ENCODE measurements at places on chromosomes 12 and 14. TPM values are rescaled to one million over a fixed set of nuclear protein-coding genes. Genes with fewer than 3 reads are reported as not detected.
A peak's percentile ranks its signal among the peaks of the same experiment; 100 is the strongest.

GRCh38 chr12:24285448-24285847, 336.0 kb upstream of the SOX5 start:
- no peak for DNase-seq

ESR2 gene
- total RNA-seq: 0.16 TPM

DNA sequence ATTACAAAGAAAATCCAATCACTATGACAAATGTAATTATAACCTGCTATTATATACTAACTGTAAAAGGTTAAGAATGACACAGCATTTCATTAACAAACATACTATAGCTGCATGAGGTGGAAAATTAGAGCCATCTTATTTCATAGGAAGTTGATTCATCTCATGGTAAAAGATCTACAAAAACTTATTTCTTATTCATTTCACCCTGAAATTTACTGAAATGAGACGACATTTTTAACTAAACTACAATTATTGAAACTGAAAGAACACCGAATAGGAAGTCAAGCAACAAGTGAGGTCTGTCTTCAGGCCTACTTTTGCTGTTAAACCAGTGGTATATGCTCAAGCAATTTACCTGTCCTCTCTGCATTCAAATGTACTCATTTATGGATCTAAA, 87.2 kb downstream of the CEP83 start:
- no peak for DNase-seq

DNA sequence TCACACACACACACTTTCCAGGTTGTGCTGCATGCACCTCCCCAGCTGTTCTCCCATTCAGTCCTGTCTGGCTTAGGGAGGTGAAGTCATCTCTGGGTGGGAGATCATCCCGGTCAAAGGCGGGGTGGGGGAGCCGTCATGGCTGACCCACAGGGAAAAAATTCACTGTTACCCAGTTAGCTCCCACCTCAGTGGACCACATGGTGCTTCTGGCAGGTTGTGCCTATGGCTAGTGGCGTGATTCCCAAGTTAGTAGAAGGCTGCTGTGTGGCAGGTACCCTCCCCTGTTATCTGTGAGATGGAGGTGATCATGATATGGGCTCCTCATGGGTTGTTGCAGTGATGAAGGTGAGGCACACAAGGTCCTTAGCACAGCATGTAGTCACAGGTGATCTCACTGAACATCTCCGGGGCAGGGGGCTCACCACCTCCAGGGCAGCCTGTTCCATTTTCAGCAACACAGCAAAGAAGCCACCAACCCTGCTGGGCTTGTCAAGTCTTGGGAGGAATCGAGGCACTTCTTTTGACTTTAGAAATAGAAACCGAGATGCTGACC, 154.9 kb upstream of the CCND2 start:
- DNase-seq: no peak

KICS2 gene
- total RNA-seq: 3.8 TPM

PDE3A gene
- 16.2 TPM for total RNA-seq

DNA sequence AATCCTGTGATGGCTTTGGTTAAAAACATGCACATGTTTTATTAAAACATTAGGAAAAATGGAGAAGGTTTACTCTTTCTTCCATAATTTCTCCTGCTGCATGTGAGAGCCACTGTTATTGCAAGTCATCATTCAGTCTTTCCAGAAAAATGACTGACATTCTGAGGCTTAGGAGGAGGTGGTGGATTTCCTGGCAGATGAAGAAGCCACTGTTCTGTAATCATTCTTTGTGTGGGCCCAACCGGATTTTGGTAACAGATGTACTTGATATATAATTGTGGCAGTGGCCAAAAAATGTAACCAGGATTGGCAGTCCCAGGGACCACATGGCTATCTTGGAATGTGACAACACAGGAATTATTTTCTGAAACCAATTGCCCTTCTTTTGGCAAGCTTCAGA, 120.2 kb downstream of the DAAM1 start:
- DNase-seq: peak; percentile 70

LTBP2 gene
- 157 TPM for total RNA-seq

- no peak for DNase-seq
Observed at GRCh38 chr12:67843257-67843656, 146.0 kb upstream of the IFNG-AS1 start.

DNA sequence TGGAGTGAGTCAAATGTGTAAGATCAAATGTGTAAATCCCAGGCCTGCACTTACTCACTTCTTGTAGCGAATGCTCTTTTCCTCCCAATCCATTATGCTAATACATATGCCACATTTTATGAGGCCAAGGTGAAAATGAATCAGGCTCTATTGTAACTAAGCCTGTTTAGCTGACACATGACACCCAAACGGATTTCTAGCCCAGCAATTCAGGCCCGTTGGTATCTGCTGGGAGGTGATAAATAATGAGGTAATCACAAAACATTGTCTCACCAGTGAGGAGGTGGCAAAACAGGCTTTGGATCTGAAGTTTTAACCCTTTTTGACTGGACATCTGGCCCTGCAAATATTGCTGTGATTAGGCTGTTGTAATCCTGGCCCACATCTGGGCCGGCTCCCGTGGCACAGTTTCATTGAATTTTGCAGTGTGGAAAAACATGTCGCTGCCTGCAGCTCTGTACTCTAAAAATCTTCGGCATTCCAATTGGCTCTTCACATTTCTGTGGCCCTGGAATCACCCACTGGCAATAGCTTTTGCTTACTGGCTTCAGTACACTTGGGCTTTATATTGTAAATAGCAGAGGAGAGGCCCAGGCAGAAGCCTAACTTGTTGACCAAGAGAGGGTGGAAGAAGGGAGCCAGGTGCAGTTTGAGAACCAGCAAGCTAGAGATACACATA, 106.1 kb downstream of the PAX9 start:
- no peak for DNase-seq

FAM216A gene
- 16.4 TPM for total RNA-seq

- DNase-seq: no peak
Observed at GRCh38 chr12:42283739-42284138, 42.2 kb downstream of the ZCRB1 start.

ARHGEF25 gene
- 18.3 TPM for total RNA-seq

DNA sequence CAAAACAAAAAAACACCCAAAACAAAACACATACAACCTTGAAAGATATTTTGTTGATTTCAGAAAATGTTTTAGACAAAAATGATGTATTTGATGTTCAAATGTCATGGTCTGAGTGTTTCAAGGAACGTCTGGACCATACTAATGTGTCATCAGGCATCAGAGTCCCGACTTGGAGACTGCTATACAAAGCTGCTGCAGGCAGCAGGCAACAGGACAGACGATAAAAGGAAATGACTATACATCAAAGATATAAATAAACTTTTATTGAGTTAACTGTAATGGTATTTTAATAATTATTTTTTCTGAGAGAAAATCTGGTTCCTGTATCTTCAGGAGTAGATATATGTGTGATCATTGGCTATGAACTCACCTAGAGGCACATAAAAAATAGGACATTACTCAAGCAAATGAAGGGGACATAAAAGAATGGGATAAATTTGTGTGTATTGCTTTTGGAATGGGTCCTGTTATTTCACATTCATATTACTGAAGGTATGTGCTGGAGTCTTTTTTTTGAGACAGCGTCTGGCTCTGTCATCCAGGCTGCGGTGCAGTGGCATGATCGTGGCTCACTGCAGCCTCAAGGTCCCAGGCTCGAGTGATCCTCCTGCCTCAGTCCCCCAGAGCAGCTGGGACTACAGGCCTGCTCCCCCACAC, 87.3 kb upstream of the HECTD1 start:
- peak; percentile 46 for DNase-seq

CPNE6 gene
- not detected for total RNA-seq

GALNT9 gene
- 0.49 TPM for total RNA-seq

IL26 gene
- total RNA-seq: not detected

- no peak for DNase-seq
Observed at GRCh38 chr12:119157978-119158377, 20.8 kb upstream of the HSPB8 start.

DNA sequence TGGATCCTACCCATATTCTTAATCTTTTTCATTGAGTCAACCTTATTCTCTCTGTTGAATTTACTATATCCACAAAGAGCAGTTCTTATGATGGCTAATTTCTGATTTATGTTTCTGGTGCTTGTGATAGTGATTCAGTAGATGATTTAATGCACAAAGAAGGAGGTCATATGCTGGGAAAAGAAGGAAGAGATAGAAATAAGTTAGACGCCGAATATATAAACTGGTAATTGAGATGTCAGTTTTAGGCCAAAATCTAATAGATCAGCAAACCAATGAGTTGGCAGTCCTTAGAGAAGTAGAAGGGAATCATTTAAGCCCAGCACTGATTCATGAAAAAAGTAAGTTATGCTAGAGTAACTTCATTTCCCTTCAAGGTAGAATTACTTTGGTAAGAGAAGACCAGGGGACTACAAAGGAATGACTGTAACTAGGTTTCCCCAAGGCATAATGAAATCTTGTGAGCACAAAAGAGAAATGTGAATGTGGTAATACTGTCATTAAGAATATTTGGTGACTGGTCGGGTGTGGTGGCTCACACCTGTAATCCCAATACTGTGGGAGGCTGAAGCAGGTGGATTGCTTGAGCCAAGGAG, 132.4 kb downstream of the TGFB3 start:
- no peak for DNase-seq

GRCh38 chr12:50279501-50279900, 3.8 kb downstream of the LIMA1 start:
- DNase-seq: no peak

DNA sequence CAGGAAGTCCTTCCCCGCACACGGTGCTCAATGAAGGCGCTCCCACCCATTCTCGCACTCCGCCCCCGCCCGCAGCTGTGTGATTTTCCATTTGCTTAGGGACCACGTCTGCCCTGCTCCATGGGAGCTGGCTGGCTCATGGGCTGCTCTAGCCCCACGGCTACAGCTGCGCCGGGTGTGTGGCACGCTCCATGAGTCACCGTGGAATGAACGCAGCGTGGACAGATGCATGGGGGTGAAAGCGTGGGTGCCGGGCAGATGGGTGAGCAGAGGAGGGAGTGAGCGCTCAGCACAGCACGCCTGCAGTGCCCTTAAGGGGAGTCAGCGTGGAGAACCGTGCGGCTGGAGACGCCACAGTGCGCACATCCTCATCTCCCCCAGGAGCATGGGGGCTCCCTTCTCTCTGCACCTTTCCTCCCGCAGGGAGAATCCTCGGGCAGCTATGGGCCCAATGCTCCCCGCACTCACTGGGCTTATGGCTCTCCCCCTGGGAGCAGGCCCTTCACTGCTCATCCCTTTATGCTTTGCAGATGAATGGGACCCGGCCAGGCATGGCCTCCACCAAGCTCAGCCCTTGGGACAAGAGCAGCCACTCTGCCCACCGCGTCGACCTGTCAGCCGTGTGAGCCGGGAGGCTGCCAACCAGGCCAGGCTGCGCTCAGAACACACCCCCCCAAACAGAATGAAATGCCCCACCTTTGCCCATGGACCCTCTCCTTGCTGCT, 185.1 kb downstream of the ADGRD1 start:
- no peak for DNase-seq

DNA sequence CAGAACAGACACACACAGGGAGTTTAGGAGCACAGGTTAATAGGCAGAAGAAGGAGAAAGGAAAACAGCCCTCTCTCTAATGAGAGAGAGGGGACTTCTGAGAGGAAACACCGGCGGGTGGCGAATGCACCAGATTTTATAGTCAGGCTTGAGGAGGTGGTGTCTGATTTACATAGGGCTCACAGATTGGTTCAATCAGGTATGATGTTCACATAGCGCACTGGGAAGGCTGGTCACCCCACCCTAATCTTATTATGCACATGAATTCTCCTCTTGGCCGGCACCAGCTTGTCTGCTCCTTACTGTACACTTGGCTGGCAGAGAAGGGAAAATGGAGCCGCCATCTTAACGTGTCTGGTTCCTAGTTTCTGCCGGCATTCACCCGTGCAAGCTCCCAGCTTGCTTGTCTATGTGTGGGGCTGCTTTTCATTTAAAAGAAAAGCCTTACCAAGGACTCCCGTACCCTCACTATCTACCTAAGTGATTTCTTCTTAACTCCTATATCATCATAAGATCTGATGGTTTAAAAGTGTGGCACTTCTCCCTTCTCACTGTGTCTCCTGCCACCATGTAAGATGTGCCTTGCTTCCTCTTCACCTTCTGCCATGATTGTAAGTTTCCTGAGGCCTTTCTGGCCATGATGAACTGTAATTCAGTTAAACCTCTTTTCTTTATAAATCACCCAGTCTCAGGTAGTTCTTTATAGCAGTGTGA, 15.1 kb downstream of the BCAT1 start:
- DNase-seq: no peak

- DNase-seq: no peak
Observed at GRCh38 chr12:16530268-16530850, 75.6 kb downstream of the LMO3 start.

TCL1A gene
- total RNA-seq: not detected

DNA sequence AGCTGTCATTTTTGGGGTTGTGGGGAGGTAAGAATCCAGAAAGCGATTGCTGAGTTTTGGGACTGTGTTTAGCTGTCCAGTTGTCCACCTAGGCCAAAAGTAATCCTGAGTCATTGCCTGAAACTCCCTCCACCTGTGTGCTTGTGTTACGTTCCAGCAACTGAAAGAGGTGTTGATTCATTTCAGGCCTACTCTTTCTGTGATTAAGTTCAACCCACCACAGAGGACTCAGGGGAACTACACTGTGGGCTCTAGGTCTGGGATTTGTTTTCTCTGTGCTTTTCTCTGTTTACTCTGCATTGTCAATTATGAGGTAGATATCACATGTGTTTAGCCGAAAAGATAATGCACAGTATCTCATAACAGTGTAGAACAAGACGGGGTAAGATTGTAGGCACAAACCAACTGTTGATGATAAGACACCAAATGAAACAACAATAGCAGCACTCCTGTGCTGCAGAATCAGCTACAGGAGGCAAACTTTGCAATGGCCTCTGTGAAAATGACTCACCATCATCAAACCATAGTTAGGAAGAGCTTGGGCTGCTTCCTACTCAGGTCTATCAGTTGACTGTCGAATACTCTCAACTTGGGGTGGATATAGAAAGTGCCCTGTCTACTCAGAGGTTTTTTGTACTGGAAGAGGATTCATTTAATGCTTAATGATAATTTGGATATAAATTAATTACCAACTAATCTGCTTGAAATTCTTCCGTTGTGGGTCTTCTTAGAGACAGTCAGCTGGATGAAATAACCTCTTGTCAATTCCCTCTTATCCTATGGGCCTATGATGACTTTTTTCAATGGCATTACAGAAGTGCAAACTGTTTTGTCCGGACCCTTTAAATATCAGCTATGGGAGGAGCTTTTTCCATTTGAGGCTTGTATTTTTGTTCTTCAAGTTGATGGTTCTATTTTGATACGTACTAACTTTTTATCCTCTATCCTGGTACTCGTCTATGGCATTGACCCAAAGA, 385.9 kb downstream of the BMP4 start:
- no peak for DNase-seq

- no peak for DNase-seq
Observed at GRCh38 chr14:92582706-92583452, 69.3 kb downstream of the RIN3 start.

GRCh38 chr14:38065106-38065762, 142.5 kb upstream of the SSTR1 start:
- DNase-seq: no peak

All from fibroblast of the aortic adventitia (primary cell).